ENCODE measurements at places on chromosomes 11 and 22.
A peak's percentile ranks its signal among the peaks of the same experiment; 100 is the strongest.

DNA sequence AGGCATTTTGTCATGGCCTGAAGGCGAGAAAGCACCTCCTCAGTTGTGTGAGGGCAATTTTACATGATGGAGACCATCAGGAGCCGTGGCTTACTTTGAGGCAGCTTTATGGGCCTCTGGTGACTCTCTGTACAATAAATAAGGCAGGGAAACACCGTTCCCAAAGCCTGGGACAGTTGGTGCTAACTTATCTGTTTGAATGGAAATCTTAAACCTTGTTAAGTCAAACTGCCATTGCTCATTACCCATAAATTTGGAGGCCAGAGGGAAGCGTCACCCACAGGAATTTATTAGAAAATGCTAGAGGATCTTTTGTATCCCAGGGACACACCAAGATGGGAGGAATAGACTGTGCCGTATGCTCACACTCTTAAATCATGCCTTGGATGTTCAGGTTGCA, 1156.9 kb downstream of the BRD1 start:
- no peak for DNase-seq

- peak; percentile 77 for DNase-seq
Measured at GRCh38 chr11:128757235-128757711, 63.4 kb downstream of the FLI1 start.

DNA sequence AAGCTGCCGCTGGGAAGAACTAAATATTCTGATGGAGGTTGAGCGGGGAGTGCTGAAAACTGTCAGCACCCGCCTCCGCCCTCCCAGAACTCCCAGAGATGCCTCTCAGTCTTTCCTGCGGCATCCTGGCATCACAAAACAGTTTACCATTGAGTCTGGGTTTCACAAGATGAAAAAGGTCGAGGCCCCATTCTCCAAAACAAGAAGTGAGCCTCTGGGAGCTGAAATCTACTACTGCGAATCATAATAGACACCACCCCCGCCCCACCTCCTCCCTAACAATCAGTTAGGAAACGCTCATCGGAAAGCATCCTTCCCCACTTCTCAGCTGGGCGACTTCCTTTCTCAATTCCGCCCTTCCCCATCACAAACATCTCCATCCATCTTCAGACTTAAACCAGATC, 1.0 kb downstream of the SUN2 start:
- peak; percentile 9 for DNase-seq

- DNase-seq = no peak
Measured at GRCh38 chr22:49768951-49769690, 58.6 kb downstream of the BRD1 start.

- DNase-seq = peak; percentile 25
Measured at GRCh38 chr11:67572747-67573419, 10.7 kb upstream of the GSTP1 start.

GRCh38 chr11:108790501-108791299, 125.8 kb downstream of the DDX10 start:
- no peak for DNase-seq

DNA sequence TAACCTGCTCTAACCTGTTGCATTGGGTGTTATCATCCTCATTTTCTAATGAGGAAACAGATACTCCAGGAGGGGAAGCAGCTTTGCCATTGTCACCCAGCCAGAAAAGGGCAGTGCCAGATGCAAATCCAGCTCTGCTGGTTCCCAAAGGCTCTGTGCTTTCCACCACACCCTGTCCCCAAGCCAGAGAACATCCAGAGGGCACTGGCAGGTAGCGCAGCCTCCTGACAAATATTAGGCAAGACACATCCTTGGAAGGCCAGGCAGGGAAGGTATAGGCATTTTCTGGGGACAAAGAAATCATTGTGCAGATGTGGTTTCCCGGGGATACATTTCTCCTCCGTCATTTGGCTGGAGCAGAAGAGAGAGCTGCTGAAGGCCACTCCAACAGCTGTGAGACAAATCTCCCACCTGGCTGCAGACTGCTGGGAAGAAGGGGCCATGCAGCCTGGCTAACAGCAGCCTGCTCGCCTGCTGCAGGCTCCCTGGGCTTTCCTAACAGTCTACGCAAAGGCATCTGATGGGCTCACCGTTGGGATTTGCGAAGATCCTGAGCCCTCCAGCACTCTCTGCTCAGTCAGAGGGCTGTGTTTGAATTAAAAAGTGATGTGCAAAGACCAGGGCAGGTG, 93.9 kb upstream of the PITPNB start:
- no peak for DNase-seq

- DNase-seq = no peak
Measured at GRCh38 chr11:113351068-113351450, 36.5 kb upstream of the ANKK1 start.

All from stimulated activated CD4-positive, alpha-beta T cell treated with anti-CD3 and anti-CD28 coated beads, Interleukin-4, amount 100 ng/mL, for 4 hours (primary cell).